ENCODE measurements at places on chromosomes 3 and 15.

DNA sequence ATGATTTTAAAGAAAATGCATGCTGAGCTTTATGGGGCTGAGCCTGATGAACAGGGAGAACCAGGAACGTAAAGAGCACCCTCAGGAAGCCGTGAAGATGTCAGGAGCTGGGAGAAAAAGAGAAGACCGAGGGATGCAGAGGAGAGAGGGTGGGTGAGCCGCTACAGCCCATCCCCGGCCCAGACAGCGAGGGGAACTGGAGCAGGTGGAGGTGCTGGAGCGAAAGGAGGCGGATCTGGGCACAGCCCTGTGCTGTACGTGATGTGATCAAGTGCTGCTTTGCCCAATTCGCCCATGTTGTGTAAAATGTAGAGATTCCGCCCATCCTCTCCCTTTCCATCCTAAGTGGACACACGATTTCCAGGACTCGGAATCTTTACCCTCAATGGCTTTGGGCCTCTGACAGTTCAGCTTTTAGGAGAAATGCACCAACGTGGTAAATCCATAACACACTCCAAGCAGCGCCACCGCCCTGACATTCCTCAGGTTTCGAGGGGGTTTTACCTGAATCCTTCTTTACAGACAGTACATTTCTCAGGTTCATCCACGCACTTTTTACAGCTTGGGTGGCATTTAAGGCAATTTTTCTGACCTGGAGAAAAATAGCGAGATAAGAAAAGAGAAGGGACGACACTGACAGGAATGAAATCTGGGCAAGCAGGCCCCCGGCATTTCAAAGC is 27.1 kb upstream of the SNRPA1 start:
- no peak for DNase-seq

DNA sequence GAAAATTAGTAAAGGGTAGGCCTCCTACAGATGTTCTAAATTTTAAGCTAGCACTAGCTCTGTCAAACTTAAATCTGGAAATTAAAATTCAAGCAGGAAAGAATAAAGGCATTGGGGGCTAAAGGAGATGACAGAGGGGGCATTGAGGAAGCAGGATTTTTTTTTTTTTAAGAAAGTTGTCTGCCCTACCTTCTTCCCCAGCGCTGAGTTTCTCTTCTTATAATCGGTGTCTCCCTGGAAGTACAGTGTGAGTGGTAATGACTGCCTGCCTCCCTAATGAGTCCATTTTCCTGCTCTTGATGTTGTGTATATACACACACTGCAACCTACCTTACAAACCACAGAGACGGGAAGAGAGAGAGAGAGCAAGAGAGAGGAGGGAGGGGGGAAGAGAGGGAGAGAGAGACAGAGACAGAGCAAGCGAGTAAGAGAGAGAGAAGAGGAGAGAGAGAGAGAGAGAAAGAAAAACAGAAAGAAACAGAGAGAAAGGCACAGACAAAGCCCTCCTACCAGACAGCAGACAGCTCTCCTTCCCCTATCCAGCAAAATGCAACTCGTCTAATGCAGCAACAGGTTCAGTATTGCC is 47.0 kb downstream of the ZBTB20 start:
- DNase-seq: peak; percentile 71

- DNase-seq: no peak
Measured at GRCh38 chr15:38406436-38406835, 47.5 kb upstream of the FAM98B start.

GRCh38 chr15:62307551-62307950 is 142.5 kb upstream of the C2CD4B start:
- no peak for DNase-seq

DNA sequence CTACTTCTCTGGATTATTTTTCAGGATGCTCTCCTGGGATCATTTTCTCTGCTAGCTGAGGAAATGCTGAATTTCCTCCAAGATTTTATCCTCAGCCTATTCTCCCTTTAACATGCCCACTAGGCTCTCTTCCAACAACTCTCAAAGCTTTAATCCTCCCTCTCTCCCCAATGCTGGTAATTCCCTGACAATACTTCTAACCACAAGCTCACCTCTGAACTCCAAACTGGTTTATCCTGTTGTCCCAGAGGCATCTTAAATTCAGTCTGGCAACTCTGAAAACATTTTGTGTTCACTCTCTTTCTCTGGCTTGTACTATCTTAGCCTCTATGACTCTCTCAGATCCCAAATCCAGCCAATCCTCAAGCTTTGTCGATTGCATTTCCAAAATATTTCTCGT is 490.3 kb downstream of the MECOM start:
- no peak for DNase-seq

DNA sequence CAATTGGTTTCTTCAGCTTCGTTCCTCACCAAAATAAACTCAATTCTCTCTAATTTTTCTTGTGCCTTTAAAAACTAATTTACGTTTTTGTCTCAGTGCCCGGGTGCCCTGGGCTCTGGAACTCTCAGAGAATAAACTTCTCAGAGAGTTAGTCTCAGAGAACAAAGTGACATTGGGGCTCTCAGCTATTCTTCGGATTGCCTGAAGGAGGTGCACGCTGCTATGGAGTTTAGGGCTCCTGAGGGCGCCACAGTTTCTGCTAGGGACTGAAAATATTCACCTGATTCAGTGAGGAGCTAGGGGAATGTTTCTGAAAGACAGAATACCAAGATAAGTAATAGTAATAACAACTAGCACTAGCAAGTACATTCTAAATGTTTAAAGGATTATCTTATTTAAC is 22.7 kb downstream of the ZIC4 start:
- no peak for DNase-seq

DNA sequence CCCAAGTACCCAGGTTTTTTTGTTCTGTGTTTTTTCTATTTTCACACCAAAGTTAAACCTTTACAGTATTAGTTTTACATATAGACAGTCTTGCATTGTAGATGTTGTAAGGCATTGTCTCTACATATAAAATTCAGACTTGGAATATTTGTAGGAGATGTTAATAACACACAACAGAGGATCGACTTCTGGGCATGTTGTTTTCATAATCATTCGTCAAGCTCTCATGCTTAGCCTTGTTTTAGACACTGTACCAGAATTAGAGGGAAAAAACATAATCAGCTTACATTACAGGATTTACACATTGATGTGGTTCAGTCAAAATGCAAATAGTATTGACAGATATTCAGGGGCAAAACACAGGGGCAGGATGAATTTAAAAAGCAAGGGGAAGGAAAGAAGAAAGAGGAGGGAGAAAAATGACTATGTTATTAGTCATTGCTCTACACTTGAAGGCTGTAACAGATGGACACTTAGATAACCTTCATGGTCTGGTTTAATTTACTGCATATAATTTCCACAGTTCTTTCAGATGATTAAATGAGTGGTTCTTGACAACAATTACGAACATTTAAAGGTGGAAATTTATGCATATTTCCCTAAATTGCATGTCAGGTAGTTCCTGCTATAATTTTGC is 7.5 kb downstream of the CMSS1 start:
- no peak for DNase-seq

- no peak for DNase-seq
Measured at GRCh38 chr15:90868261-90868689, at the start of gene FURIN. Gene FURIN, plus strand, starts transcription at chr15:90868588. Its CDS starts 7,153 bp downstream, at chr15:90875741.

- DNase-seq: no peak
Measured at GRCh38 chr3:66603151-66603611, 102.4 kb upstream of the LRIG1 start.

DNA sequence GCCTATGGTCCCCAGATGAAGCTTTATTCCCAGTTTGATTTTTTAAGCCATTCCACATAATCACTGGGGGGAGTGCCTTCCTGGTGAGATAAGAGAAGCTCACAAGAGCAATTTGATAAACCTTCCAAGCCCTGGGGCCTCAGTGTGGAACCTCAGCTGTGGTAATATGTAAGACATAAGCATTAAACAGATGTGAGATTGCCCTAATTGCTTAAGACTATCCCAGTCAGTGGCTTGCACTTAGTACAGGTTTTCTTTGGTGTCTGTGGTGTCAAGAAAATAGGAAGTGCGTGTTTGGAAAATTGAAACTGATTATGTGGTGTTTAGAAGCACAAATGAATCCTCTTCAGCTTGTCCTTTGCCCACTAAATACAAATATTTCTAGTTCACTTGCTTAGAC is 54.3 kb downstream of the LRRN1 start:
- no peak for DNase-seq

GRCh38 chr3:38579551-38580449 is 69.7 kb downstream of the SCN5A start:
- DNase-seq: no peak

DNA sequence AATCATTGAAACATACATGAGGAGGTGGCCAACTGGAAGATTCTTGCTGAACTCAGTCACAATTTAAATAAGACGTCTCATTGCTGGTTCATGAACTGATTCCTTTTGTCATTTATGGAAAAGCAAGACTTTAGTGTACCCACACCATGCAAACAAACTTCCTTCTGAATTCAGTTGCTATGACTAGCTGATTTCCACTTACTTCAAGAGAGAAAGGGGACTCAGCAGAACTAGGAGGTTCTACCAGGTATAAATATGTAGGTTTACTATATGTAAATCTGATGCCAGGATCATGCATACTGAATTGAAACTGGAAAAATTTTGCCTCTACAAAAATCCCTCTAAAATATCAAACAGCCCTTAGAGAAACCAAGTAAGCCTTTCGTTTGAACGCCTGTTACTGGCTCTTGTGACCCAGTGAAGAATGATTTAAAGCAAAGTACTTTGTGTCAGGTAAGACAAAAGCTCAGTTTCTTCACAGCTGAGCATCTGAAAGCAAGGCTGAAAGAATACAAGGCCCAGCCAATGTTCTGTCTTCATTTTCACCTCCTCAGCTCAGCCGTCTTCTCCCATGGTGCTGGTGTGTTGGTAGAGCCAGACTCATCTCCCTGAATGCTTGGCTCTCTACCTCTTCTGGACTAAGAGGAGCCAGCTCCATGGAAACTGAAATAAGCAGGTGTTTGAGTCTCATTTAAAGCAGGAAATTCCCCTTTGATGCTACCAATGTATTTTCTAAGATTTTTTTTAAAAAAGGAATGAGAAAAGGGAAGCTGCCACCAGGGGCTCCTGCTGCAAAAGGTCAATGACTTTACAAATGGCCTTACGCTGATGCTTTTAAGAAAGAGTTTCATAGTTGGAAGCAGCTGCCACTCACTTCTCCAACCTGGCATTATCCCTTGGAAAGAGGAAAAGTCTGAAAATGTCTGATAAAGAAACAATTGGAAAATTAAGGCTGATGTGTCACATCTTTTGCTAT is 301.6 kb downstream of the EFHB start:
- DNase-seq: no peak

DNA sequence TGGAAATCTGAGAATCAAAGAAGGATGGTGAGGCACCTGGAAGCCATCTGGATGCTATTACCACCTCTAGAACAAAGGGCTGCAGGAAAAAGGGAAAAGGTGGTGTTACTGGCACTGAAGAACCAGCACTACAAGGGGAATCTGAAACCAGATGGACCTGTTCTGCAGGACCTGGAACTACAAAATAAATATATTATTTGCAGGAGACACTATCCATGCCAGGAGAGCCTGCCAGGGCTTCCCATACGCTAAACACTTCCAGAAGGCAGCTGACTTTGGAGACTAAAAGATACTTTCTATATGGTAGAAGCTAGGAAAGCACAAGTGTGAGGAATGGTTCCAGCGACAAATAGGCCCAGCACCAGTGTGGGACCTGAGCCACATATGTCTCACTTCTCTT is 83.4 kb upstream of the POU1F1 start:
- no peak for DNase-seq

DNA sequence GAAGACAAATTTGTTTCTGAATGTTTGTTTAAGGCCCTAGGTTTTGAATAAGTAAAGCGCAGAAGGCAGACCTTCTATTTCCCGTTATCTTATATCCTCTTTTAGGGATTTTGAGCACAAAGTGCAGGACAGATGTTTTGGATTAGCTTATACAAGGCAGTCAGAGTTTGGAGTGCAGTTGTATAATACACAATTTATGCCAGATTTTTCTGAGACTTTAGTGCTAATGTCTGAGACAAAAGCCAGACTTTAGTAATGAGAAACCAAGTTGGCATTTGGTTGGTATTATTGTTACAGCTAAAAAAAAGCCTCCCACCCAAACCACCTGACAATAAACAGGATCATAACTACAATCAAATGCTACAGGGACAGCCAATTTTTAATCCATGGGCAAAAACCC is 309.9 kb upstream of the SATB1 start:
- peak; percentile 48 for DNase-seq

GRCh38 chr3:143236226-143236964 is 116.8 kb downstream of the CHST2 start:
- no peak for DNase-seq

DNA sequence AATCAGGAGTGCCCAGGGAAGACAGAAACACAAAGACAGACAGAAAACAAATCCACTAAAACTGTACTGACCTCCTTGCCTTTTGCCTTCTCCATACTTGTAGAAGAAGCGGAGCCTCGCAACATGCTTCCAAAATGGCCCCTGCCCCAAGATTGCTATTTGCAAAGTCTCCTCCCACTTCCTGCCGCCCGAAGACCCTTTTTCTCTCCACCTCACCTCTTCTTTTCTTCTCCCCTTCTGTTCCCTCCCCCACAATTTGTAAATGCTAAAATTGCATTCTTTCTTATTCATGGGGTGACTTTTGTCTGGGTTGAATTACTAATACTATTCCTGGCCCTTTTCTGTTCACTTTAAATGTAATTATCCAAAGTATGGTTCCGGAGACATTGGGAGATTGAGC is at the start of gene DPPA4:
TSS of gene DPPA4 (minus strand) at position 154 of the 400 bp plus-strand sequence. CDS start at position 125, 29 bp downstream.
- DNase-seq: no peak

- no peak for DNase-seq
Measured at GRCh38 chr3:134613006-134613520, 37.8 kb downstream of the KY start.

DNA sequence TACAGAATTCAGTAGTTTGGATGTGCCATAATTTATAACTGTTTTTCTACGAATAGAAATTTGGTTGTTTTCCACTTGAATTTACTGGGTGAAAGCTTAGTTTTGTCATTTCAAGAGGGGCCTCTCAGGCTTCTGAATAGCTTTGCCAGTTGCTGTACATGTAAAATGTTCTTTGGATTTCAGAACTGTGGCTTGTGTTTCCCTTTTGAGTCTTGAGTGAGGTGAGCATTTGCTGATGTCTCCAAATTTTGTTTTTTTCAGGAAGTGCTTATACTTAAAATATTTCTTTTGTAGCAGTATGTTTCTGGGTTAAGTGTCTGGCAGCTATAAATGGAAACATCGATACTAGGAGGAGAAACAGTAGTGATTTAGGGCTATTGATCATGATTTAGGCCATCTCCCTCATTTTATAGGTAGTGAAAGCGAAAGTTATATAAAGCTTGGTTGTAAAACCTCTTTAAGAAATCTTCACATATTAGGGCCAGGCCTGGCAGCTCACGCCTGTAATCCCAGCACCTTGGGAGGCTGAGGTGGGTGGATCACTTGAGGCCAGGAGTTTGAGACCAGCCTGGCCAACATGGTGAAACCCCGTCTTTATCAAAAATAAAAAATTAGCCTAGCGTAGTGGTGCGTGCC is 9.2 kb upstream of the TRAK1 start:
- DNase-seq: no peak

GRCh38 chr3:140238646-140239314 is 303.8 kb downstream of the CLSTN2 start:
- no peak for DNase-seq

DNA sequence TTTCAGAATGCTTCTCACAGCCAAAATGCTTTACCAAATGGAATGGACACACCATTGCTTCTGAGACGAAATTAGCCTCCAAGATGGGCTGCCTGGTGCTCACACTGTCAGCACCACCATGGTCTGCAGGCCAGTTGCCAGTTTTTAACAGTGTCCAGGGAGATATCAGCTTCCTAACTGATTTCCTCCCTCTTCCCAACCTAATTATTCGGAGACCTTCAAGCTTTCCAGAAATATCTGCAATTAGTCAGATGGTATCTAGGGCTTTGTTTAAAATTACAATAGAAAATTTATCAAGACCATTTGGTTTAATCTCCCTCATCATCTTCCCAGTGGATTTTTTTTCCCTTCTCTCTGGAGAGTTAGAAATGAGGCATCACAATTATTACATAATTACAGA is 287.5 kb downstream of the ZPLD1 start:
- no peak for DNase-seq

Measured in urinary bladder (tissue), 4 donors.